Esophagus (tissue), 2 donors: ENCODE measurements at places on chromosomes 2 and 18. TPM values are rescaled to one million over a fixed set of nuclear protein-coding genes. Genes with fewer than 3 reads are reported as not detected.

Gene MATN3
- 0.14 TPM for polyA plus RNA-seq

Gene GAL3ST2
- polyA plus RNA-seq = 0.02 TPM

Gene HDHD2
- 13.1 TPM for polyA plus RNA-seq

Gene EGR4
- polyA plus RNA-seq = not detected

Gene MRO
- polyA plus RNA-seq = 0.07 TPM

Gene CNRIP1
- 2.1 TPM for polyA plus RNA-seq

Gene CDKL4
- polyA plus RNA-seq = not detected

Gene SLC19A3
- 0.14 TPM for polyA plus RNA-seq

Gene TMEFF2
- 0.02 TPM for polyA plus RNA-seq

Gene PROKR1
- polyA plus RNA-seq = 0.01 TPM

Gene ZNF532
- polyA plus RNA-seq = 9.9 TPM

Gene AP1S3
- 2.2 TPM for polyA plus RNA-seq

Gene CREG2
- not detected for polyA plus RNA-seq

Gene AQP12B
- not detected for polyA plus RNA-seq

Gene RETREG2
- 38.6 TPM for polyA plus RNA-seq

Gene FSIP2
- polyA plus RNA-seq = 0.06 TPM

Gene GKN1
- polyA plus RNA-seq = 0.25 TPM
